ENCODE measurements at places on chromosomes 16 and 17. TPM values are rescaled to one million over a fixed set of nuclear protein-coding genes. Genes with fewer than 3 reads are reported as not detected.

The CCL4L2 gene
- total RNA-seq: not detected

- DNase-seq: no peak
Measured at GRCh38 chr17:14866266-14866665, 398.9 kb downstream of the PMP22 start.

- peak; percentile 98 for DNase-seq
Measured at GRCh38 chr17:38799501-38800236, at the start of gene PIP4K2B. Gene PIP4K2B, minus strand, starts transcription at chr17:38799556. Its CDS starts 132 bp downstream, at chr17:38799424.

- peak; percentile 29 for DNase-seq
Measured at GRCh38 chr16:66344533-66345145, 21.9 kb upstream of the CDH5 start.

The NPIPA3 gene
- not detected for total RNA-seq

- DNase-seq: no peak
Measured at GRCh38 chr16:31695667-31696066, 168.0 kb downstream of the AHSP start.

DNA sequence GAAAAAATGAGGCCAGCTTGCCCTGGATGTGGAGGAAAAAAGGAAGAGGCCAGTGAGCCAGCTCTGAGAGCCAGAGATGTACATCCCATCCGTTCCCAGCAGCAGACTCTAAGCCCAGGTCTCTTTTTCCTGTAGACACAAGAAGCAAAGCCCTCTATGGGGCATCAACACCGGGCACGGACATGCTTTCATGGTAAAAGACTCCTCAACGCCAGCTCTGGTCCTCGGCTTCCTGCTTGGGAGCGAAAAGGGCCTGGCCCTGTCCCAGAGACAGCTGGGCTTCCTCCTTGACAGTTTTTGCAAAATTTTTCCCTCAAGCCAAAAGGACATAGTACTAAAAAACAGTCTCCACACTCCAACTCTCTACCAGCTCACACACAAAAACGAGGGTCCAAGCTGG lies 27.1 kb downstream of the PELP1 start:
- no peak for DNase-seq

DNA sequence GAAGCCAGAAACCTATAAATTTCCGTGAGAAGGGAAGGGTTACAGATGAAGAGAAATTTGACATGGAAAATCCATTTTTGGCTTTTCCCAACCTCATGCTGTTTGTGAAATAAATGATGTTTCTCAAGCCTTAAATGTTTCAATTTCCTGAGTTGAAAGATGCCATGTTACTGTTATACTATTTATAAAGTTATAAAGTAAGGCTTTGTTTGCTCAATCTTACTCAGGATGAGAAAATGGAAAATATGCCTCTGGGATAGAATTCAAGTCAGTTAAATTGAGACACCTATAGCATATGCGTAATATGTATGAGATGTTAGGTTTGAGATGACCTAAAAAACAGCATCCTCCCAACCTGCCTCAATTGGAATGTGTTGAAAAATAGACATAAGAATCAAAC lies 19.9 kb upstream of the FAM20A start:
- DNase-seq: no peak

DNA sequence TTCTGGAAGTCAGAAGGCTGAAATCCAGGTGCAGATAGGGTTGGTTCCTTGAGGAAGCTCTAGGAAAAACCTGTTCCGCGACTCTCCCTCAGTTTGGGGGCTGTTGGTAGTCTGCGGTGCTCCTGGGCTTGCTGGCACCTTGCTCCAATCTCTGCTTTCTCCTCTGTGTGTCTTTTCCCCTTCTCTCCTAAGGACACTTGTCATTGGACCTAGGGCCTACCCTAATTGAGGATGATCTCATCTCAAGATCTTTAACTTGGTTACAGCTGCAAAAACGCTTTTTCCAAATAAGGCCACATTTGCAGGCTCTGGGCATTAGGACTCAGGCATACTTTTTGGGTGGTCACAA lies 12.9 kb upstream of the CACNG4 start:
- DNase-seq: no peak

GRCh38 chr17:21389394-21389793 lies 13.2 kb downstream of the KCNJ12 start:
- DNase-seq: no peak

DNA sequence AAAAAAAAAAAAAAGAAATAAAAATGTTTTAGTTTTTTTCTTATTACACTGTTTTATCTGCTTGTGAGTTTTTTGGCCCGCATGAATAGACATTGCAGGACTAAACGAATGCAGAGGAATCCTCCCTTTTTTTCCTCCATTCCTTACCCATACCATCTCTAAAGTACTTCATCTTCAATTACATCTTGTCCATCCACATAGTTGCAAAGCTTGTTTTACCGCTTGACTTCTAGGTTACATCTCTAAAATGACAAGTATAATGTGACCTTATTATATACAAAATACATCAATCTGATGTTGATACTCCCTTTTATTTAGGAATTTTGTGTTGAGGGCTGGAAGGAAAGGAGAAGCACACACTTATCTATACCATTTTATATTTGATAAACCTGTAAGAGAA lies 12.8 kb downstream of the RETREG3 start:
- DNase-seq: no peak

- DNase-seq: no peak
Measured at GRCh38 chr17:21199311-21199710, 14.7 kb downstream of the TMEM11 start.

GRCh38 chr16:69672998-69673713 lies 53.2 kb downstream of the NQO1 start:
- DNase-seq: no peak

The IGFALS gene
- 2.4 TPM for total RNA-seq

DNA sequence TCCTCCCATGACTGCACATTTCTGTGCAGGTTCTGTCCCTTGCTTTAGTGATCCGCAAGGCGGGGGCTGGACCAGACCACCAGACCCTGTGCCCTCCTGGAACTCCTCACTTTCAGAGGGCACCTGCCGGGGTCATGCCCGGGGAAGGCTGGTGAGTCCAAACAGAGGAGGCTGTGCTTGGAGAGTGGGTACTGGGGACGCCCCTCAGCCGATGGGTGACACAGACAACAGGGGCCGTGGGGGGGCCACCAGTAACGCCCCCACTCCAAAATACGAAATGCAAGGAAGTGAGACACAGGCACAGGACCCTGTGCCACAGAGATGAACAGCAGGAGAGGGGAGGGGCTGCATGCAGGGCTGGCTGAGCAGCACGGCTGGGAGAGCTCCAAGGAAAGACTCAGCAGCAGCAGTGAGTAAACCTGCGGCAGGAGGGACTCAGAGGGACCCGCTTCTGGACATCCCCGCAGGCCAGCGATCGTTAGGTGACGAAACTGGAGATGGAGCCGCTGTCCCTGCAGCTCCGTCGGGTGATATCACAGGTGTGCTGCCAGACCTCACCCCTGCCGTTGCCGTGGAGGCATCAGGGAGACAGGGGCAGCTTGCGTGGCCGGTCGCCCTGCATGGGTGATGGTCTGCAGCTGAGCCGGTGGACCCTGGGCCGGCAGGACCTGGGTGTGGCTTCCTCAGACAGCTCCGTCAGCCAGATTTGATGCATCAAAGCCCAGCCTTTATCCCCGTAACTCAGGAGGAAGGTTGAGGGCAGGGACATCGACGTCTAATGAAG lies 71.2 kb upstream of the GNG13 start:
- no peak for DNase-seq

The METTL2A gene
- total RNA-seq: 32.7 TPM

The TBC1D28 gene
- total RNA-seq: not detected

GRCh38 chr17:82970818-82971590 lies 108.4 kb upstream of the METRNL start:
- no peak for DNase-seq

DNA sequence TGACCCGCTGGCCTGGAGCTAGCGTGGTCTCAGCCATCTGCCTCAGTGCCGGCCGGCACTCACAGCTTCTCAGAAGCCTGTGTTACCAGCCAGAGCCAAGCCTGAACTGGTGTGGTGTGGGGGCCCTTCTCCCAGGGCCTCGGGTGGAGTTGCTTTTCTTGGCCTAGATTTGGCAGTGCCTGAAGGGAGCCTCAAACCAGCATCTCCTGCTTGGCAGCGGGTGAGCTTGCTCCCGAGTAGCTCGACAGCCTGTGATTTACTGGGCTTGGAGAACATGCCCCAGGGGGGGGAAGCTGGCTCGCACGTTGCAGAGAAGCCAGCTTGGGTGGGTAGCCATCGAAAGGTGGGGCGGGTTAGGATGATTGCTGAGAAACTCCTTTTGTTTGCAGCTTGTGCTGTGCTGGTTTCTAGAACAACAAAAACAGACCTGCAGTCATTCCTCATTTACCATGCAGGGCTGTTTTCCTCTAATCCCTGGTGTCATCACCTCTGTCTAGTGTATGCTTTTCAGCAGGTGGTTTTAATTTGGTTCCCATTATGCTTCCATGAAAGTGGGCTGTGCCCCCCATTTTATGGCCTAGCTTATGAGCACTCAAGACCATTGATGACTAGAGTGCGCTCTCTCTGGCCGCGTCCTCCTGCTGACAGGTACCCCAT lies 42.2 kb downstream of the TBCD start:
- DNase-seq: no peak

The QPRT gene
- total RNA-seq: 218 TPM

DNA sequence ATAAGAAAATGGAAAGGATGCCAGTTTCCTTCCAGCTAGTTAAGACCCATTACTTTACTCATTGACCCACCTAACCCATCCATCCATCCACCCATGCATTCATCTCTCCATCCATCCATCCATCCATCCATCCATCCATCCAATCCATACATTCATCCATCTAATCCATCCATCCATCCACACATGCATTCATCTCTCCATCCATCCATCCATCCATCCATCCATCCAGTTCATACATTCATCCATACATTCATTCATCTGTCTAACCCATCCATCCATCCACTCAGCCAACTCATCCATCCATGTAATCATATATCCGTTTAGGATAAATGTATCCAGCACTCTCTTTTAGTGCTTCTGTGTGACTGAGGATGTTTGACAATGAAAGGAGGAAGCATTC lies 178.8 kb upstream of the CACNG3 start:
- no peak for DNase-seq

The OR2C1 gene
- not detected for total RNA-seq

The ROGDI gene
- 16.8 TPM for total RNA-seq

GRCh38 chr16:67653128-67653788 lies 6.8 kb downstream of the ACD start:
- DNase-seq: no peak

The RHBDF1 gene
- total RNA-seq: 5.4 TPM

DNA sequence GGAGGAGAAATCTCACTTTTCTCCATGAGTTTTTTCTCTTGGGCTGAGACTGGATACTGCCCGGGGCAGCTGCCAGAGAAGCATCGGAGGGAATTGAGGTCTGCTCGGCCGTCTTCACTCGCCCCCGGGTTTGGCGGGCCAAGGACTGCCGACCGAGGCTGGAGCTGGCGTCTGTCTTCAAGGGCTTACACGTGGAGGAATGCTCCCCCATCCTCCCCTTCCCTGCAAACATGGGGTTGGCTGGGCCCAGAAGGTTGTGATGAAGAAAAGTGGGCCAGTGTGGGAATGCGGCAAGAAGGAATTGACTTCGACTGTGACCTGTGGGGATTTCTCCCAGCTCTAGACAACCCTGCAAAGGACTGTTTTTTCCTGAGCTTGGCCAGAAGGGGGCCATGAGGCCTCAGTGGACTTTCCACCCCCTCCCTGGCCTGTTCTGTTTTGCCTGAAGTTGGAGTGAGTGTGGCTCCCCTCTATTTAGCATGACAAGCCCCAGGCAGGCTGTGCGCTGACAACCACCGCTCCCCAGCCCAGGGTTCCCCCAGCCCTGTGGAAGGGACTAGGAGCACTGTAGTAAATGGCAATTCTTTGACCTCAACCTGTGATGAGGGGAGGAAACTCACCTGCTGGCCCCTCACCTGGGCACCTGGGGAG lies 19.1 kb downstream of the NGFR start:
- peak; percentile 67 for DNase-seq

DNA sequence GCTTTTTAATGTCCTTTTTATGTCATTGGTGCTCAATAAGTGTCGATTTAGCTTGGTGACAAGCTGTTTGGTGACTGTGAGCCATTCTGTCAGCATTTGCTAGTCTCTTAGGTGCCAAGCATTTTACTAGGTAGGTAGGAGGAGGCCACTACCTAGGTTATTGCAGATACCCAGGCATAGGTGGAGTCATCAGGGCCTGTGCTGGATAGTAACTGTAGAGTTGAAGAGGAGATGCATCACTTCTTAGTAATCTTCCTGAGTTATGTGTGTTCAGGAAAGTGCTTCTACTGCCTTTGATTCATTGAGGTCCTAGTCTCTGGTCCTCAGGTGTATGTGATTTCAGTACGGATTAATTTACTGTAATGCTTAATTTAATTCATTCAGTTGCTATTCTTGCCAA lies 17.7 kb downstream of the USP10 start:
- DNase-seq: no peak

DNA sequence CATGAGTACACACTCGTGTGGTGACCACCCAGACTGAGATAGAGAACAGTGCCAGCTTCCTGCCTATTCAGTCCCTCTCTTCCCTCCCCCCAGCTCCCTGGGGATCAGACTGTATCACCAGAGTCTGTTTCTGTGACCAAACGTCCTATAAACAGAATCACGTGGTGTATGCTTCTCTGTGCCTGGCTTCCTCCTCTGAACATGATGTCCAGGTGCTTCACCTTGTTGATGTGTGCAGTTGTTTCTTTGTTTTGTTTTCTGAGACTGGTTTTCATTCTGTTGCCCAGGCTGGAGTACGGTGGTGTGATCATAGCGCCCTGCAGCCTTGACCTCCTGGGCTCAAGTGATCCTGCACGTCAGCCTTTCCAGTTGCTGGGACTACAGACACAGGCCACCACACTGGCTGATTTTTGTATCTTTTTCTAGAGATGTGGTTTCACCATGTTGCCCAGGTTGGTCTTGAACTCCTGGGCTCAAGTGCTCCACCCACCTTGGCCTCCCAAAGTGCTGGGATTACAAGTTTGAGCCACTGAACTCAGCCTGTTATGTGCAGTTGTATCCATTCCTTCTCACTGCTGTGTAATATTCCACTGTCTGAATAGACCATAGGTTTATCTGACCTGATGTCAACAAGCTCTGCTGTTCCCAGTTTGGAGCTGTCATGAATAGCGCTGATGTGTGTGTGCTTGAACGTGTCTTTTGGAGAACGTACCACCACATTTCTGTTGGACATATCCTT lies 28.9 kb upstream of the PRM1 start:
- DNase-seq: peak; percentile 86

DNA sequence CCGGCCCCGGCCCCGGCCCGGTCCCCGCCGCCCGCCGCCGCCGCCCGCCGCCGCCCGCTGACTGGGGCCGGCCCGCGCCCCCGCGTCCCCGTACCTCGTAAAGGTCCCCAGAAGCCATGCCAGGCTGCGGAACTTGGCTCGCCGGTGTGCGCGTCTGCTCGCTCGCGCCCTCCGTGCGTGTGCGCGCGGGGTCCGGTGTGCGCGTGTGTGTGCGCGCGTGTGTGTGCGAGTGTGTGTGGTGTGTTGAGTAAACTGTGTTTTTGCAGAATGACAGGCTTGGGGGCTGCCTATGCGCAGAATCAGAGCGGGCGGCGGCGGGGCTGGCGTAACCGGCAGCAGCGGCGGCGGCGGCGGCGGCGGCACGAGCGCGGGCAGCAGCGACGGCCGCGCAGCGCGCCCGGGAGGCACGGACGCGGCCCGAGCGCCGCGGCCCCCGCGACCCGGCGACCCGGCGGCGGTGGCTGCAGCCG lies 307 bp downstream of the CDYL2 start:
- DNase-seq: peak; percentile 6

- no peak for DNase-seq
Measured at GRCh38 chr17:15351925-15352324, 10.5 kb upstream of the TEKT3 start.

All from HepG2 (cell line).